ENCODE measurements at places on chromosomes 6 and 20. TPM values are rescaled to one million over a fixed set of nuclear protein-coding genes. Genes with fewer than 3 reads are reported as not detected.

DNA sequence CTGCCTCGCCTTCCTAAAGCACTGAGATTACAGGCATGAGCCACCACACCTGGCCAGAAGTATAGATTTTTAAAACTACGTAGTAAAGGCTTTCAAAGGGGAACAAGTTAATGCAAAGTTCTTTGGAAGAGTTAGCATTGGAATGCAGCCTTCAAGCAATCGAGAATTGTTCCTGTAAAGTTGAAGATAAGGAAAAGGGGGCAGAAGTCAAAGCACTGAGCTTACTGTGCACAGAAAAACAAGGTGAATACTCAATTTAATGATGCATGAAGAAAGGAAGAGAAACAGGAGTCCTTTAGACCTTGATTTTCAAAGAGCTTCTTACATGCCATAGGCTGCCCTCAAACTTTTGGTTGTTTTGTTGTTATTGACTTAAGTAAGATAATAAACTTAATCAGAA lies 29.1 kb upstream of the LGSN start:
- no peak for DNase-seq

DNA sequence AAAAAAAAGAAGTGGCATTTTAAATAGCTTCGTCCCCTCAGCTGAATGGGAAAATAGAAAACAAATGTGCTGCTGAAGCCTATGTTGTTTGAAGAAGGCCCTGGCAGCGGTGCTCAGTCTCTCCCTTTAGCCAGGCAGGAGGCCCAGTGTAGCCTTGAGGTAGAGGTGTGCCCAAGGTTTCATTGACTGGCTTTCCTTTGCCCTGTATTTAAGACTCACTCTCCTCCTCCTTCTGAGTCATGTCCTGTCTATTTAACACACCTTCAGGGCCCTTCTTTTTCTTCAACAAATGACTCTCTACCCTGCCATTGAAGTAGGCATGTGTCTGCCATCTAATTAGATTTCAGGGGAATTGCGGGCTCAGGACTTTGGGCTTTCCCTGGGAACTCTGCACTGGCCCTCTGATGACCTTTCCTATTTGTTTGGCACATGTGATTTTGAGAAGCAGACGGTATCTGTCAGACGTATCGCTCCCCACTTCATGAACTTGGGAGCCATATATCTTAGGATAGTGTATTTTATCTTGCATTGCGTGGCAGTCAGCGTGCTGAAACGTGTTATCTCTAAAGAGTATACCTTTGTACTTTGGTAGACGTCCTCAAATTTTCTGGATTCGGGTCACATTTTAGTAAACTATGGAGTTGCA lies 4.3 kb downstream of the TJAP1 start:
- DNase-seq: no peak

GRCh38 chr6:96784650-96785049 lies 52.6 kb downstream of the GPR63 start:
- DNase-seq: no peak

Gene KCNK16
- not detected for total RNA-seq

- no peak for DNase-seq
These were observed 134.7 kb downstream of the AIG1 start for GRCh38 chr6:143195349-143195845.

Gene PTGIS
- total RNA-seq: 37.6 TPM

DNA sequence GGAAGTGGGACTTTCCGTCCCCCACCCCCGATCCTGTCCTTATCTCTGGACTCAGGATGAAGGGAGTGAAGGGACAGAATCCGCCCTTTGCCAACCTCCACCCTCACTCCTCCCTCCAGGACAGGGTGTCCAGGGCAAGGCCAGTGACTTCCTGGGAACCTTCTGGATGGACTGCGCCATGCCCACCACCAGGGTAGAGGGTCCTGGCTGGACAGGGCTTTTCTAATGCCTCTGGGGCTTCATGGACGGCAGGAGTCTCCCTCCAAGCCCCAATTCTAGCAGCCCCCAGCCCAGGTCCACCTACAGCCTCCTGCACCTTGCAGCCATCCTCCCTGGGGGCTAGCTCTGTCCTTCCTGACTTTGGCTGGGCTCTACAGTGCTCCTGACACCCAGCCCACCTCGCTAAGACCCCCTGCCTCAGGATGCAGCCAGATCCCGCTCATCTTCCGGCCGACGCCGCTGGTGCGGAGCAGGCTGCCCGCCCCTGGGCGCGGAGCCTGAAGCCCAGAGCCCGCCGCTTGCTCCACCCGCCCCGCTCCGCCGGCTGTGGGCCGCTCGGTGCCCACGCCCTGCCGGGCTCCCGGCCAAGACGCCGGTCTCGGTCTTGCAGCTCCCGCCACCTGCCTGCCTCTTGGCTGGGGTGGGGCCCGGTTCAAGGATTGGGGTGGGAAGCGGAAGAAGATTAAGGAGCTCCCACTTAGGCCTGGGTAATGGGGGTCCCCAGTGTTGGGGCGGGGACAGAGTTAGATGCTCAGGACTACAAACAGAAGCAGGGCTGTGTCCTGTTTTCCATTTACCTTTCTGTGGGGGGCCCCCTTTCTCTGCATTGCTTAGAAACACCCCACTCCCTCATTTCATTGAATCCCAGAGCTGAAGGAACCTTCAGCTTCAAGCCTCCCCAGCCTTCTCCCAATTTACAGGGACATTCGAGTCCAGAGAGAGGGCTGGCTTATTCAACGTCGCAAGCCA lies 72.8 kb downstream of the MDGA1 start:
- no peak for DNase-seq

- DNase-seq: no peak
These were observed 129.6 kb downstream of the PACRG start for GRCh38 chr6:162857326-162857725.

Gene BPIFA1
- total RNA-seq: not detected

- no peak for DNase-seq
These were observed 282.1 kb upstream of the TCF21 start for GRCh38 chr6:133606852-133607251.

DNA sequence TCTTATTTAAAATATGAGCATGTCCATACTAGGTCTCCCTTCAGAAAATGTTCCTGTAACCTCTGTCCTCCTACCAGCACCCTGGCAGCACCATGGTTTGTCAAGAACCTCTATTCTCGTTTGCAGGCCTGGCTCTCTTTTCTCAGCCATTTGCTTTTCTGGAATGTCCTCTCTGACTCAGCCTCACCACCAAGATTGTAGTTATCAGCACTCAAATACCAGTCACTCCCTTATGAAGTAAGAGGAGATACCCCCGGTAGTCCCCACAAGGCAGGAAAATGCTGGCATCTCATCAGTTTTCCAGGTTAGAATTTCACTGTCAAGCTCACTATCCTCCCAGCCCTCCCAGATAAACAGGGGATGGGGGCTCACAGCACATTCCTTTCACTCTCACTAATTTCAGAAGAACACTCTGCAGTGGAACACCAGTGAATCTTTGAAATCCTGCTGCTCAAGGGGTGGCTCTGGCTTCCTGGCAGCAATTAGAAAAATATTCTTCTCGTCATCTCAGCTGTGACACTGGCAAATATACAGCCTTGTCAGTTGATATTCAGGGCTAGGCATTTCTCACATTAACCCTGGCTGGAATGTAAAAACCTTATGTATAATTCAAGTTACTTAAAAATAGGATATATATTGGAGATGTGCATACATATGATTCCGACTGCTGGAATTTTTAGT lies 129.2 kb downstream of the TBX18 start:
- no peak for DNase-seq

Gene ULBP2
- 1.1 TPM for total RNA-seq

GRCh38 chr6:91782802-91783201 lies 1195.9 kb upstream of the MAP3K7 start:
- no peak for DNase-seq

DNA sequence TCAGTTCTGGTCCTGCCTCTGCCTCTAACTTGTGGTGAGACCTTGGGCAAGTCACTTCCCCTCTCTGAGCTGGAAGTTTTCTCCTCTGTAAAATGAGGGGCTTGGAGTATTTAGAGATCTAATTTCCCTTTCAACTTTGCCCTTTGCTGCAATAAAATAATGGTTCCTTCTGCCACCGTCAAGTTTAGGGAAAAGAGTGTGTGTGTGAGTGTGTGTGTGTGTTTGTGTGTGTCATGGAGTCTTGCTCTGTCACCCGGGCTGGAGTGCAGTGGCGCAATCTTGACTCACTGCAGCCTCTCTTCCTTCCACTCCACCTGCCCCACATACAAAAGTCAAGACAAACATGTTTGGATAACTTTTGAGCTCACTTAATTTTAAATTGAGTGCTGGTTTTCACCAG lies 39.2 kb upstream of the PIM1 start:
- DNase-seq: peak; percentile 82

DNA sequence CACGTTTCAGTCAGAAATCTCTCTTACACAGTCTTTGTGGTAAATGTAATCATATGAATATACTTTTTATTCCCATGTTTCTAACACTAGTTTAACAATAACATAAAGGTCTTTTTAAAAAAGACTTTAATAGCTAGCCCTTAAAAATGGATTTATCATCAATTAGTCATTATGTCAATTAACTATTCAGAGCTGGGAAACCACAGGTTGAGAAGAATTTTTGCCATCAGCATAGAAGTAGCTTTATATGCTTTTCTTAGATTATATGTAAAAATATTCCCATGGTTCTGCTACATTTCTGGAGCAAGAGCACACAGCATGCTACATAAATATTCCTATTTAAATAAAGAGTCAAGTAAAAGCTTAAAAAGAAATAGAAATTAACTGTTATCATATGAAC lies 35.5 kb downstream of the ASCC3 start:
- no peak for DNase-seq

DNA sequence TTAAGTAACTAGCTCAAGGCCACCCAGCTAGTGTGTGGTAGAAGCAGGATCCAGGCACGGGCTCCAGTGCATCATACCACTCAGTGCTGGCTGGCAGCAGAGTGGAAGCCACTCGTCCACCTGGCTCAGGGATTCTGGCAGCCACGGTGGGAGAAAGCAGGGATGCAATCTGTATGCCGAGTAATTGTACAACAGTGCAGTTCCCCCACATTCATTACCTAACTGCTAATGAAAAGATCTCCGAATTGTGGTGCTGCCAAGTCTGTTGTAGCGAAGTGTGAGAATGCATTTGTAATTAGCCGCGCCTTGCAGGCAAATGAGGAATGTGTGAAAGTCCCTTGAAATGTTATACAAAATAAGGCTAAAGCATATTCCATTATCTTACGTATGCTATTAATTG lies 29.0 kb downstream of the KCNG1 start:
- no peak for DNase-seq

DNA sequence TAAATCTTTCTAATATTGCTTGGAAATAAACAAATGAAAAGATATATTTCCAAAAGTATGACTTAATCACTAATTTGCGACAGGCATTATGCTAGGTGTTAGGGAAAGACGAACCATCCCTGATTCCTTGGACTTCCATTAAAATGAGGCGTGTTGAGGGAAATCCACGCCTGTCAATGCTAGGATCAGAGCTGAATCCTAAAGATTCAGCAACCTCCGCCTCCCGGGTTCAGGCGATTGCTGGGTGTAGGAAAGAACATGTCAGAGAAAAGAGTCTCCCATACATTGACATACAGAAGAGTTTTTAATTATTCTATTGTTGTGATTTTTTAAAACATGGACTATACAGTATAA lies 16.8 kb upstream of the PRSS16 start:
- DNase-seq: no peak

- no peak for DNase-seq
These were observed 43.1 kb downstream of the UST start for GRCh38 chr6:148789948-148790347.

- no peak for DNase-seq
These were observed 15.1 kb downstream of the TBC1D32 start for GRCh38 chr6:121319112-121319553.

- no peak for DNase-seq
These were observed 37.6 kb downstream of the SULF2 start for GRCh38 chr20:47747669-47748031.

GRCh38 chr6:165749163-165749562 lies 86.1 kb upstream of the PDE10A start:
- DNase-seq: no peak

GRCh38 chr6:20708367-20709124 lies 174.3 kb downstream of the CDKAL1 start:
- DNase-seq: no peak

Gene PHACTR1
- 26.2 TPM for total RNA-seq

DNA sequence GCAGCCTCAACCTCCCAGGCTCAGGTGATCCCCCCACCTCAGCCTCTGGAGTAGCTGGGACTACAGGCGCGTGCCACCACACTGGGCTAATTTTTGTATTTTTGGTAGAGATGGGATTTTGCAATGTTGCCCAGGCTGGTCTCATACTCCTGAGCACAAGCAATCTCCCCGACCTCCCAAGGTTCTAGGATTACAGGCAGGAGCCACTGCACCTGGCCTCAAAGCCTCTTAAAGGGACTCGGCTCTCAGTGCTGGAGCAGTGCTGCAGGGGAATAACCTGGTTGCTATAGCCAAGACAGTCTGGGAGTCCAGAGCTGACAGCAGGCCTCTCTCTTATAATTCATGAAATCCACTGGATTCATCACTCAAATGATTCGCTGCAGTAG lies 17.0 kb downstream of the GHRH start:
- DNase-seq: peak; percentile 36

Gene POPDC3
- total RNA-seq: 35.1 TPM

Gene CTSZ
- 157 TPM for total RNA-seq

Gene PRR18
- total RNA-seq: 0.13 TPM

GRCh38 chr6:657743-658142 lies 843 bp upstream of the HUS1B start:
- DNase-seq: no peak

DNA sequence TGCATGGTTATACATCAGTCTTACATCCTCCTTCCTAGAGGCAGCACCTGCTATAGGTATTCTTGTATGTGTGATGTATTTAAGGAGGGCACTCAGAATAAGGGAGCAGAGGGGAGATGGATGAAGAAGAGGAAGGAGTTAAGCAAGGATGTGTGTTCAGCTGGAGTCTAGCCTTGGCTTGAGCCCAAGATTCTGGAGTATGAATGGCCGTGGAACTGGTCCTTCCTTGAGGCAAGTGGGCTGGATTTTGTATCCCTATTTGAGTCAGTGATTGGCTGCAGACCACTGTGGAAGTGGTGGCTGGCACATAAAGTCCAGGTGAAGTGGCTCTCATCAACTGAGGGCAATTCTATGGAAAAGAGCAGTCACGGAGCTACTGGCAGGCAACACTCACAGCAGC lies 112.0 kb upstream of the RNF24 start:
- no peak for DNase-seq

DNA sequence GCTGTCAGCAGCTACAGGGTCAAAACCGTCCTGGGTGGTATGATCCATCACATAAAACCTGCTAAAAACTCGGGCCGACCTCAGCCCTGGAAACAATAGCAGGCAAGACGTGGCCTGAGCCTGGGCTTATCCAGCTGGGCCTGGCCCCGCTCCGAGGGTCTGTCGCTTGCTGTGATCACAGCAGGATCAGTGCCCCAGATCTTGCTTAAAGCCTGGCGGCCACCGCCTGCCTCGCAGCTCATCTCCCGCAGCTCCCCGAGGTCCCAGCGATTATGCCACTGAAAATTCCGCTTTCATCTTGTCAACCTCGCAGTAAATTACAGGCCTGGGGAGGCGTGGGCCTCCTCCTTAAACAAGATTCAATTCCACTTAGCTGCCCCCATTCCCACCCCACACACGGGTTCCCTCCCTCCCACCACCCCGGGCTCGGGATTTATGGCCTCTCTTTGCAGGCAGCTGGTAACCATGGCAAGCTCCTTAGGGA lies 40.1 kb downstream of the CDH22 start:
- DNase-seq: no peak

All from cardiac septum (tissue), 1 donor.